Ascending aorta (tissue), 2 donors: ENCODE measurements at places on chromosomes 7 and 10. TPM values are rescaled to one million over a fixed set of nuclear protein-coding genes. Genes with fewer than 3 reads are reported as not detected.

GRCh38 chr10:34854147-34854601 lies 39.1 kb upstream of the PARD3 start:
- H3K27me3 ChIP-seq = no peaks in the 10 kb centered on the region
- H3K36me3 ChIP-seq = no peaks in the 10 kb centered on the region
- no peak overlapping the region for H3K4me3 ChIP-seq

- no peaks in the 10 kb centered on the region for H3K36me3 ChIP-seq
- no peaks in the 10 kb centered on the region for H3K4me1 ChIP-seq
- no peak overlapping the region for H3K27ac ChIP-seq
- no peaks in the 10 kb centered on the region for H3K27me3 ChIP-seq
- DNase-seq = no peak
These were observed 145.1 kb upstream of the COL1A2 start for GRCh38 chr7:94249631-94250030.

GRCh38 chr7:16816824-16817223 lies 12.0 kb upstream of the AGR2 start:
- H3K27me3 ChIP-seq = no peaks in the 10 kb centered on the region
- no peak overlapping the region for H3K4me3 ChIP-seq
- H3K4me1 ChIP-seq = peaks cover 3% of the 10 kb centered on the region
- no peak for DNase-seq
- no peaks in the 10 kb centered on the region for H3K36me3 ChIP-seq

DNA sequence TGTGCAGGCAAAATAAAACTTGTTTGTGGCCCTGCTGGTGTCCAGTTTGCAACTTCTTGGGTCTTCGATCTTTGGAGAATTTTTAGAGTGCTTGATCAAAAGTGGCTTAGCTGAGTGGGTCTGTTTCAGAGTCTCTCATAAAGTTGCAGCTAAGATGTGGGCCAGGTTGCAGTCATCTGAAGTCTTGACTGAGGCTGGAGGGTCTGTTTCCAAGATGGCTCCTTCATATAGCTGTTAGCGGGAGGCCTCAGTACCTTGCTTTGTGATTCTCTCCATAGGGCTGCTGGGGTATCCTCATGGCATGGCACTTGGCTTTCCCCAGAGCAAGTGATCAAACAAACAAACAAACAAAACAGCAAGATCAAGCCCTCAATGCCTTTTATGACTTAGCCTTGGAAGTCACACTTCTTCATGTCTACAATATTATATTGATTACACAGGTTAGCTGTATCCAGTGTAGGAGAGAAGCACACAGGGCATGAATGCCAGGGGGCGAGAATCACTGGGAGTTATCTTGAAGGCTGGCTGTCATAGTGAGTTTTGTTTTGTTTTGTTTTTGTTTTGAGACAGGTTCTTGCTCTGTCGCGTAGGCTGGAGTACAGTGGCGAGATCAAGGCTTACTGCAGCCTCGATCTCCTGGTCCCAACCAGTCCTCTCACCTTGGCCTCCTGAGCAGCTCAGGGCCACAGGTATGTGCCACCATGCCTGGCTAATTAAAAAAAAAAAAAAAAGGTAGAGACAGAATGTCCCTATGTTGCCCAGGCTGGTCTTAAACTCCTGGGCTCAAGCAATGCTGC lies 10.2 kb downstream of the CYP26A1 start:
- H3K36me3 ChIP-seq = no peaks in the 10 kb centered on the region
- no peaks in the 10 kb centered on the region for H3K4me1 ChIP-seq
- no peak for DNase-seq
- no peak overlapping the region for H3K4me3 ChIP-seq
- no peak overlapping the region for H3K27ac ChIP-seq

GRCh38 chr7:47026780-47027361 lies 555.0 kb downstream of the TNS3 start:
- no peak overlapping the region for H3K27ac ChIP-seq
- no peaks in the 10 kb centered on the region for H3K36me3 ChIP-seq
- DNase-seq = no peak

DNA sequence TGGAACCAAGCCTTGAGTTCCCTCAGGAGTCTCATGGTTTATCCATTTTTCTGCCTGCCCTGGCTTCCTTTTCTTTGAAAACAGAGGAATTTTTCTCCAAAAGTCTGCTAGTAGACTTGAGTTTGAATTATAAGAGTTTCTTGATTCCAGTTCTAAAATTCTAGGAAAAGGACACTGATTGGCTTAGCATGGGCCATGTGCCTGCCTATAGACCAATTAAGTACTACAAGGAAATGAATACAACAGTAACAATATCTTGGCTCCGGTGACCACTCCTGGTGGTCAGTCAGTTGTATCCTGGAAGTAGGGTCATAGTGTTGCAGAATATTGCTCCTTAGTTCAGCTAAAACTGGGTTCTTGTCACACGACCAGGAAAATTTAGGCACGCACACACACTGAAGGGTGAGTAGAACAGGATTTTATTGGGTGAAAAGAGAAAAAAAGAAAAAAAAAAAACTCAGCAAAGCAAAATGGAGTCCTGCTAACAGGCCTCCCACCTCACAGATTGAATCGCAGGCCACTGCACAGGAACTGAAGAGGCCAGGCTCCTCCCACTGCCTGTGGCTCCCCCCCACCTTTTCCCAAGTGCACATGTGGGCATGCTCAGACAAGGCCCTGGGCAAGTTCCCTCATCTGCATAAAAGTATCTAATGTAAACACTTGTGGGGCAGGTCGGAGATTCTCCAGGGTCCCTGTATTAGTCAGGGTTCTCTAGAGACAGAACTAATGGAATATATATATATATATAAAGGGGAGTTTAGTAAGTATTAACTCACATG lies 155.1 kb downstream of the LYZL1 start:
- no peaks in the 10 kb centered on the region for H3K36me3 ChIP-seq
- H3K27ac ChIP-seq = no peak overlapping the region
- no peak for DNase-seq

GRCh38 chr10:22316286-22317075 lies at the start of gene COMMD3:
Gene COMMD3, plus strand, starts transcription at chr10:22316388. Its CDS starts 30 bp downstream, at chr10:22316418.
- H3K27ac ChIP-seq = peak within 1 kb of the TSS; percentile 90
- H3K4me1 ChIP-seq = peaks cover 27% of the 10 kb centered on the region
- H3K36me3 ChIP-seq = no peaks in the 10 kb centered on the region
- no peaks in the 10 kb centered on the region for H3K27me3 ChIP-seq
- peak within 1 kb of the TSS; percentile 91 for H3K4me3 ChIP-seq
- peak; percentile 93 for DNase-seq

GRCh38 chr10:22625516-22626290 lies 88.7 kb downstream of the PIP4K2A start:
- no peak overlapping the region for H3K27ac ChIP-seq
- no peaks in the 10 kb centered on the region for H3K27me3 ChIP-seq
- no peaks in the 10 kb centered on the region for H3K36me3 ChIP-seq
- DNase-seq = no peak

DNA sequence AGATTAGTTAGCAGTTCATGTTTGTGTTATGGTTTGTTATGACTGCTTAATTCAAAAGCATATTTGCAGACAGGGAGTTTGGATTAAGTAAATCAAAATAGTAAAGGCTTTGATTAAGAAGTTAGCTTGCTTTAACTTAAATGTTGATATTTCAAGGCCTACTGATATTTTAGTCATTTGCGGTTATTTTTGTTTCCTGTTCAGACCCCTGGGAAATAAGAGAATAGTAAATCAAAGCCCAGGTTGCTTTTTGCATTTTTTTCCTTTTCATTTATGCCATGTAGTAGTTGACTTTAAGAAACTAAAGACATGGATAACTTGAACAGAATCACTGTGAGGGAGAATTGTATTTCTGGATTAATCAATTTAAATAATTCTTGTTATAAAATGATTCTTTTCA lies 77.3 kb downstream of the HDAC9 start:
- DNase-seq = no peak
- H3K36me3 ChIP-seq = peaks cover 5% of the 10 kb centered on the region
- peaks cover 26% of the 10 kb centered on the region for H3K4me1 ChIP-seq
- peak overlapping the region; percentile 51 for H3K4me3 ChIP-seq

GRCh38 chr10:22999942-23000341 lies 72.1 kb downstream of the ARMC3 start:
- H3K36me3 ChIP-seq = no peaks in the 10 kb centered on the region
- no peaks in the 10 kb centered on the region for H3K27me3 ChIP-seq
- H3K4me1 ChIP-seq = no peaks in the 10 kb centered on the region
- no peak for DNase-seq
- H3K27ac ChIP-seq = no peak overlapping the region

GRCh38 chr7:86931439-86931838 lies 128.0 kb downstream of the ELAPOR2 start:
- H3K36me3 ChIP-seq = no peaks in the 10 kb centered on the region
- no peak for DNase-seq
- no peak overlapping the region for H3K4me3 ChIP-seq
- H3K27me3 ChIP-seq = no peaks in the 10 kb centered on the region

GRCh38 chr7:117757440-117757839 lies 115.8 kb downstream of the CTTNBP2 start:
- no peak for DNase-seq
- H3K27me3 ChIP-seq = no peaks in the 10 kb centered on the region
- H3K4me1 ChIP-seq = no peaks in the 10 kb centered on the region
- H3K36me3 ChIP-seq = no peaks in the 10 kb centered on the region

GRCh38 chr7:158286210-158286609 lies 301.4 kb downstream of the PTPRN2 start:
- H3K4me1 ChIP-seq = no peaks in the 10 kb centered on the region
- no peak for DNase-seq
- no peaks in the 10 kb centered on the region for H3K27me3 ChIP-seq
- H3K36me3 ChIP-seq = no peaks in the 10 kb centered on the region

DNA sequence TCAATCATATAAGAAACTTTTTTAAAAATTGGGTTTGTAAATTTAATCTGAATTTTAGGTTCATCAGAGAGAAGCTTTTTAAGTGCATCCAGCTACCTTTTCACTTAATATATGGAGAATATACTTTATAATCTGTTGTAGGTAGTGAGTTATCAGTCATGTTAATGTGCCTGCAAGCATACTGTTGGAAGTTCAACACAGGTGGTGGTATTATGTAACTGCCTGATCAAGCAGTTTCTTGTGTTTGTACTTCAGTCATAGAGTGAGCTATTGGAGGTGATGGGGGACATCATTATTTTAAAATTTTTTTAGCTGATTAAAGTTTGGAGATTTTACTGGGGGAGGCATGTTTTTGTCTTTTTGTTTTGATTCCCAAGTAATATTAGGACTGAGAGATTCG lies 2.5 kb downstream of the TNKS2 start:
- no peaks in the 10 kb centered on the region for H3K36me3 ChIP-seq
- peaks cover 7% of the 10 kb centered on the region for H3K4me1 ChIP-seq
- DNase-seq = no peak
- H3K27me3 ChIP-seq = no peaks in the 10 kb centered on the region
- peak overlapping the region; percentile 96 for H3K4me3 ChIP-seq
- no peak overlapping the region for H3K27ac ChIP-seq

- no peaks in the 10 kb centered on the region for H3K27me3 ChIP-seq
- DNase-seq = no peak
- peaks cover 4% of the 10 kb centered on the region for H3K4me1 ChIP-seq
- H3K27ac ChIP-seq = no peak overlapping the region
- no peaks in the 10 kb centered on the region for H3K36me3 ChIP-seq
- no peak overlapping the region for H3K4me3 ChIP-seq
These were observed 141.5 kb upstream of the ZNF32 start for GRCh38 chr10:43790147-43790546.

DNA sequence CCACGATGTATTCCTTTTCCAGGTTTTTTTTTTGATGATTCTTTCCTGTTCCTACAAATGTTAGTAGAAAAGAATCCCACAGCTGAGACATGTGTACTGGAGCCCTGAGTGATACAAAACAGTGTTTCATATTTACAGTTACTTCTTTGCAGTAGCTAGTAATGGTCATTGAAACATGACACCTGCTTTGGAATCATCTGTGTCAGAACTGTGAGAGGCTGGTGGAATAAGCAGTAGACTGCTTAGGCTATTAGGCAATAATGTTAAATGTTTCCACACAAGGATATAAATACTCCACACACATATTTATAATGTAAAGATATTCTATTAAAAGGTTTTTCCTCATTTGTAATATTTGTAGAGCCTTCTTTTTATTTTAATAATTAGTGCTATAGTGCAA lies 394.0 kb downstream of the THSD7A start:
- no peak for DNase-seq
- no peaks in the 10 kb centered on the region for H3K27me3 ChIP-seq
- H3K4me1 ChIP-seq = no peaks in the 10 kb centered on the region

The SPRN gene
- not detected for total RNA-seq

The CALY gene
- not detected for total RNA-seq

The ASAH2B gene
- total RNA-seq = 0.21 TPM

The SPDYE11 gene
- total RNA-seq = not detected

The ACTR3C gene
- total RNA-seq = 0.11 TPM

The CACUL1 gene
- total RNA-seq = 23.6 TPM
